ENCODE measurements at places on chromosomes 5 and 9.

- no peaks in the 10 kb centered on the region for H3K27me3 ChIP-seq
- no peak for DNase-seq
- H3K36me3 ChIP-seq = no peaks in the 10 kb centered on the region
- H3K4me3 ChIP-seq = no peak overlapping the region
- H3K27ac ChIP-seq = no peak overlapping the region
These were observed 15.5 kb upstream of the SMIM23 start for GRCh38 chr5:171770153-171770552.

- no peak overlapping the region for H3K4me3 ChIP-seq
- H3K27me3 ChIP-seq = no peaks in the 10 kb centered on the region
- no peaks in the 10 kb centered on the region for H3K36me3 ChIP-seq
- no peak for DNase-seq
- H3K27ac ChIP-seq = no peak overlapping the region
These were observed 62.0 kb downstream of the BHMT start for GRCh38 chr5:79173626-79174025.

- H3K4me3 ChIP-seq = no peak overlapping the region
- H3K27me3 ChIP-seq = no peaks in the 10 kb centered on the region
- peaks cover 8% of the 10 kb centered on the region for H3K4me1 ChIP-seq
- DNase-seq = no peak
- peaks cover 14% of the 10 kb centered on the region for H3K36me3 ChIP-seq
These were observed 100.4 kb upstream of the SAP30L start for GRCh38 chr5:154345255-154345952.

- H3K36me3 ChIP-seq = no peaks in the 10 kb centered on the region
- DNase-seq = no peak
- H3K4me3 ChIP-seq = no peak overlapping the region
- H3K27me3 ChIP-seq = no peaks in the 10 kb centered on the region
- no peak overlapping the region for H3K27ac ChIP-seq
These were observed 5.5 kb downstream of the CSF2 start for GRCh38 chr5:132079081-132079480.

DNA sequence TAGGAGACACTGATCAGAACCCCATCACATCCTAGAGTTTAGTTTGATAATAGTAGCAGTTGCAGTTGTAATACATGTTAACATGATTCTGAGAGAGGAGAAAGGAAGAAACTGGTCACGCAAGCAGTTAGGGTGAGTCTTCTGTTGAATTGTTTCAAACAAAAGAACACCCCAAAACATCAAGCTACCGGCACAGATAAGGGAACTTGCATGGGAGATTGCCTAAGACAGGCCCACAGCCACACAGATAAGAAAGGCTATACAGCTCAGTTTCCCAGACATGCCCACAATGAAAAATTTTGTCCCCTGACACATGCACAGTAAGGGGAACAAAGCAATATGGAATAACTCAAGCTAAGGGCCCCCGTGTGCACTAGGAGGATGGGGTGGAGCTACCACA is 15.9 kb downstream of the HSPB3 start:
- no peak overlapping the region for H3K27ac ChIP-seq
- no peaks in the 10 kb centered on the region for H3K36me3 ChIP-seq
- H3K4me3 ChIP-seq = no peak overlapping the region
- peaks cover 8% of the 10 kb centered on the region for H3K4me1 ChIP-seq
- no peaks in the 10 kb centered on the region for H3K27me3 ChIP-seq
